ENCODE measurements at places on chromosomes 12 and 14.

GRCh38 chr12:7108796-7109571 is at the start of gene C1RL:
TSS of gene C1RL (minus strand) at chr12:7109214. CDS start at chr12:7109180, 34 bp downstream.
- DNase-seq, result peak; percentile 85

DNA sequence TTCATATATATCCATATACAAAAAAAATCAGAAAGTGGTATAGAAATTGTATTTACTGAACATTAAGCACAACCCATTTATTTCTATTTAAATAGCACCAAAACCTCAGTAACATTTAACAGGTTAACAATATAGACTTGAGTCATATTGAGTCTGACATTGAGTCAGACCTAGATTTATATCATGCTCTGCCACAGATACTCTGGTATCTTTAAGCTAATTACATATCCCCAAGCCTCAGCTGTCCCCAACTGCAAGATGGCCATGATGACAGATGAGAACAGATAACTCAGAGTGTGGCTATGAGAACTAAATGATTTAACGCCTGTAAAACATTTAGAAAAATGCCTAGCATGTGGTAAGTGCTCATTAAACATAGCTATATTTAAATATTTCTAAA is 40.3 kb downstream of the IFNG start:
- DNase-seq, result no peak

GRCh38 chr12:15855646-15856045 is 26.5 kb upstream of the STRAP start:
- no peak for DNase-seq

DNA sequence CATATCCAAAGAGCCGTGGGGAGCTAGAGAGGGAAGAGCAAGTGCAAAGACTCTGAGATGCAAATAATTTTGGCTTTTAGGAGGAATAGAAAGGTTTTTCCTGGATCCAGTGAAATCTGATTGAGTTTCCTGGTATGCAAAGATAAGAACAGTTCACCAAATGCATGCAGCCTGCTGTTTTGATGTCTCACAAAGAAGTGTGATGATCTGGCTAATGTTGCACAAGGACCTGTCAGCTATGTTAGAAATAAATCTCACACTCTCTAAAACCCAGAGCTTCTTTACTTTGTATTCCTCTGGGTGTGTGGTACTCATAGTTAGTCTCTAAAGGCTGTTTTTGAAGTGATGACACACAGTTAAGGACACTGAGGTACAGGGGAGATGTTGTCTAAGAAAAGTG is 321.4 kb downstream of the AACS start:
- no peak for DNase-seq

DNA sequence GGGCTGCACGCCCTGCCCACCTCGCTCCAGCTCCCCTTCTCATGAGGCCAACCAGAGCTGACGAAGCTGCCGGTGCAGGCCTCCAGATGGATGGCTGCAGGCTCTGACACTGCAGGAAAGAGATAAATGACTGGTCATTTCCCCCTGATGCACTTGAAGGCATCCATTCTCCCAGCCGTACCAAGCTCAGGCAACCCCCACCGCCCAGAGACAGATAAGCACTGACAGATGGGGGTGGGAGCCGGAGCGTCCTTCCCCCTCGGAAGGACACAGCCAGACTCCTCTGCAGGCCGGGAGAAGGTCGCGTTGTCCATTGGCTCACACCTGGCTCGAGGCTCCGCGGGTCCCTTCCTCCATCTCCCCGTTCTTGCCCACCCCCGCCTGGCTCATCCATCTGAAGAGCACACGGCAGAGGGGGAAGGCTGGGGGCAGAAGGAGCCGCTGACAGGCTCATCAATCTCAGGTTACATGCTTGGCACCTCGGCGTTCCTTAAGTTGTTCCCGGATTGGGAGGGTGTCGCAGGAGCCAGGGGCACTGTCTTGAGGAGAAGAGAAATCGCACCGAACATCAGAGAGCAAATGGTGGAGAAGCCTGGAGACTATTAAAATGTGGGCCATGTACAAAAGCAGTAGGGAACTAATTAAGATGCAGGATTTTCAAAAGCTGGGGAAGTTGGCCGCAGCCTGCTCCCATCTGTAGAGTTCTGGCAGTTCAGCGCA is 151.6 kb downstream of the DPF3 start:
- no peak for DNase-seq

DNA sequence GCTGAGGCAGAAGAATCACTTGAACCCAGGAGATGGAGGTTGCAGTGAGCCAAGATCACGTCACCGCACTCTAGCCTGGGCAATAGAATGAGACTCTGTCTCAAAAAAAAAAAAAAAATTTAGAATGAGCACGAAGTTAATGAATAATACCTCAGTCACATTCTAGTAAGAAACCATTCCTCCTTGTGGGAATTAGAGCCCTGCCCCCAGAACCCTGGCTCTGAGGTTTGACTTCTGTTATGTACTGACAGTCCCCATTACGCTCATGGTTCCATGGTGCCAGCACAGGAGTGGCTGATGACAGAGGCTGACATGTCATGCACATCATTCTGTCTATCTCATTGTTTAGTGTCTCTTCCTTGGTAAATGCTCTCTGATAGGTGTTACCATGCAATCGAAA is 132.6 kb upstream of the FGD4 start:
- no peak for DNase-seq

Data from activated T-cell treated with anti-CD3 and anti-CD28 coated beads, Interleukin-2, amount 50 U/mL, for 1 hour (primary cell).